ENCODE measurements at places on chromosomes 4 and X.
A peak's percentile ranks its signal among the peaks of the same experiment; 100 is the strongest.

DNA sequence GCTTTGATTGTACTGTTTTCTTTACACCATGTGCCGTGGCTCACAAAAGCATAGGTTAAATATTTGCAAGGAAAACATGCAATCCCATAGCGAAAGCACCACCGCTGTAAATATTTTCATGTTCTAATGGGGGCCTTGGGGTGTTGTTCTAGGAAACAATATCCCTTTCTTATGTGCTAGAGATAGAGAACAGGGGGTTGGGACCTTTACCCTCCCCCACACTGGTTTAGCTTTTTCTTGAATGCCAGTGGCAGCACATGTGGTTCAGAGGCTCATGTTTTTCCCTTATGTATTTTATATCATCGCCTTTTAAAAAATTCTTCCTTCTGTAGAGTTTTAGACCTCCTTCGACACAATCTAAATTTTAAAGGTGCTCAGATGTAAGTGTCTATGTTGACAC is 422.6 kb upstream of the TENM3 start:
- DNase-seq, result no peak

DNA sequence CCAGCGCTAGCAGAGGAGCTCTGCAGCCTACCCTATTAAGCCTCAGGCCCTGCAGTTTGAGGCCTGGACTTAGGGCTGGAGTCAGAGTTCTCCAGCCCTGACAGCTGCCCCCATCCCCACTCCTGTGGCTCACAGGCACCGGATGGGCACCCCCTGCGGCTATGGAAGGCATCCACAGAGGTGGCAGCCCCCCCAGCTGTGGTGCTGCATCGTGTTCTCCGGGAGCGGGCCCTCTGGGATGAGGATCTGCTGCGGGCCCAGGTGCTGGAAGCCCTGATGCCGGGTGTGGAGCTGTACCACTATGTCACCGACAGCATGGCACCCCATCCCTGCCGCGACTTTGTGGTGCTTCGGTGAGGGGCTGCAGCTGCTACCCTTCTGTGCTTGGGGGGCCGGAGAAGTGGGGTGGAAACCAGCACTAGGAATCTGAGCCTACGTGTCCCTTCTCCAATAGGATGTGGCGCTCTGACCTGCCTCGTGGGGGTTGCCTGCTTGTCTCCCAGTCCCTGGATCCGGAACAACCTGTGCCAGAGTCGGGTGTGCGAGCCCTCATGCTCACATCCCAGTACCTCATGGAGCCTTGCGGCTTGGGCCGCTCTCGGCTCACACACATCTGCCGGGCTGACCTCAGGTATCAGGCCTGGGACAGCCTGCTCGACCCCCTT is 76.2 kb downstream of the STARD8 start:
- no peak for DNase-seq

DNA sequence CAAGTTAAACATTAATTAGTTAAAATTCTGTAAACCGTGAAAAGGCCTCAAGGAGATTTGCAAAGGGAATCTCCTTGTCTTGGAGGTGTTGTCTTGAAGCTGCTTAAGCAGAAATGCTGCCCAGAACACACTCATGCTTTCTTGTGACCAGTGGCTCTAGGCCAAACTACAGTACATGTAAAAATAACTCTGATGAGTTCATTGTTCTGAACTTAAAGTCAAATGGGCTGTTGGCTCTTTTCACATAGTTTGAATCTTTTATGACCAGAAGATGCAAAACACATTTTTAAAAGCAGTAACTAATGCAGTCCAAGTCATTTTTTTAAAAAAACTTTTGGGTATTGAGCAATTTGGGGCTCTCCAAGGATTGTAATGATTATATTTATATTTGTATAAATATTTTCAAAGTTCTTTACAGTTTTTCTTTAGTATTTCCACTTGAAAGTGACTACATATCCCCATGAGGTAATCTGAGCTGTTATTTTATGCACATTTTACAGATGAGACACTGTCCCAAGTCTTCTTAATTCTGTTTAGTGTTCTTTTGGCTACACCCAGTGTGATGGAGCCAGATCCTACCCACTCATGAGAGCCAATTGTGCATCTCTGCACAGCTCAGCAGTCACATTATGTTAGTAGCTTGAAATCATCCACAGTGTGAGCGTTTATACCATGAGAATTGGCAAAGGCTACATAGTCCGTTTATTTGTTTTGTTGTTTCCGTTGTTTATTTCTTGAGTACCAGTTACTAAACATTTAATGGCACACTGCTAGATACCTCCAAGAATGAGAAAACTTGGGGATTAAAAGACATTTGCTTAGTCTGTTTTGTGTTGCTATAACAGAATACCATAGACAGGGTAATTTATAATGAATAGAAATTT is 112.8 kb upstream of the ATXN3L start:
- DNase-seq, result peak; percentile 90

DNA sequence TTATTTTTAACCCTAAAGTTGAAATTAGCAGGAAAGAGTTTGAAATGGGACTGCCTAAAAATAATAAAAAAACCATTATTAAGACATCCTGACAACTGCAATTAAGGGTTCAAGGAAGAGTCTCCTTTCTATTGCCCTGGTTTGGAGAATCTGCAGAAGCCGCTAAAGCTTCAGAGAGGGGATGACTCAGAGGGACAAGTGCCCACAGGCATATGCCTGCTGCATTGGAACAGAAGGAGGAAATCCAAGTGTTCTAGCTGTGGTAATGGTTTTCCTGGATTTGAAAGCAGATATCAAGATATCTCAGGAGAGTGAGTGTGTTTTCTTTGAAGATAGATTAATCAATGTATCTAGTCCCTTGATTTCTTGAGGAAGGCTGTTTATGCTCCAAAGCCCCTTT is 235.1 kb upstream of the TAPT1 start:
- no peak for DNase-seq

DNA sequence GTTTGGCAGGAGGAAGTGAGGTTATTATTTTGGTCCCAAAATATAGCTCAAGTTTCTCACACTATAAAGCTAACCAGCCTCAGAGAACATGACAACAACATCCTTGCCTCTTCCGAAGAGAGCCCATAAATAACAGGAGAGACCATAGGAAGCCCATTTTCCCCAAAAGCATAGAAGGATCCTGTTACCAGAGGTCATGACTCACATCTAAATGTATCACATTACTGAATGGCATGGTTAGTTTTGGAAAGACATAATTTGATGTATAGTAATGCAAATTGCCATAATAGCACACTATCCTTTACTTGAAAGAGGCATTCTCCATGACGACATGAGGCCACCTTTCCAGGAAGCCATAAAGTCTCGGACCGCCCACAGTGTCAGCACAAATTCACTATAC is 238.8 kb upstream of the GRIA3 start:
- DNase-seq, result no peak

GRCh38 chr4:40608628-40609027 is 21.0 kb downstream of the RBM47 start:
- DNase-seq, result peak; percentile 82

- DNase-seq, result no peak
These were observed 14.5 kb upstream of the GTPBP6 start for GRCh38 chrX:332916-333610.

DNA sequence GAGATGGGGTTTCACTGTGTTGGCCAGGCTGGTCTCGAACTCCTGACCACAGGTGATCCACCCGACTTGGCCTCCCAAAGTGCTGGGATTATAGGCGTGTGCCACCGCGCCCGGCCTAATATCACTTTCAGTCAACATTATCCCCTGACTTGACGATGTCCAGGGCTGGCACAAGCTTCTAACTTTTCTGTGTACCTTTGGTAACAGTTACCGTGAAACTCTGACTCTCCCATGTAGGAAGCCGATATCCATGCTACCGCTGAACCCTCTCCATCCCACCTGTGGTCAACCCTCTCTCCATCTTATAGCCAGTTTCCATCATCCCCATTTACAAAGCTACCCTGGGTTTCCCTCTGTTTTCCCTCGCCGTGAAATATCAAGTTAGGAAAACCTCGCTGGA is 77.5 kb downstream of the CRLF2 start:
- DNase-seq, result no peak

DNA sequence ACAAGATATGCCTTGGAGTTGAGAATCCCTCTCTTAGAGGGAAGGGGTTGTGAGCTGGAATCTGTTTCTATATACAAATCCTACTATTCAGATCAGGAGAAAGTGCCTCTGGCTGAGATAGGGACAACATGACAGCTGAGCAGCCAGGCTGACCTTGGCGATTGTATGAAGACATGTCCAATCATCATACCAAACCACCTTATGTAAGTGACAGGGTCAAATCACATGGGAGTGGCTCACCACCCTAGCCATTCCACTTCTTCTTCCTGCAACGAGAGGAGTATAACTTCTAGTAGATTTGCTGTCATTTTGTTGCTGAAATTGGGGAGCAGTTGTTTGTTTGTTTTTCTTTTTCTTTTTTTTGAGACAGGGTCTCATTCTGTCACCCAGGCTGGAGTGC is 48.3 kb upstream of the TMEM150C start:
- no peak for DNase-seq
